Inflammatory macrophage (primary cell): ENCODE measurements at places on chromosomes 1 and 21.

DNA sequence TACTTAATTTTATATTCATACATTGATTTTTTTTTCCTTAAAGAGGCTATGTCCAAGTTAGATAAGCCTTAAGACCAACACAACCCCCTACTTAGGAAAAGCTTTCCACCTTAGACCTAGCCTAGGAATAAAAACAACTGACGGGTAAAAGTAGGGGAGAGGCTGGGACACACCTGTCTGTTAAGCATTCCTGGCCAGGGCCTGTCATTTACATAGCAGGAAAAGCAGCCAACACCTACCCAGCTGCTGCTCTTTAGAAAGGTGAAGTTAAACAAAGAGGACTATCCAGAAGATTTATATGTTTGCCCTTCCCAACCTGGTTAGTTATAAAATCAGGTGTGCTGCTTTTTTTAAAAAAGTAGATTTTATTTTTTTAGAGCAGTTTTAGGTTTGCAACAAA is 29.1 kb upstream of the SAMD13 start:
- no peak for DNase-seq

GRCh38 chr1:101300916-101301315 is 64.1 kb downstream of the S1PR1 start:
- no peak for DNase-seq

DNA sequence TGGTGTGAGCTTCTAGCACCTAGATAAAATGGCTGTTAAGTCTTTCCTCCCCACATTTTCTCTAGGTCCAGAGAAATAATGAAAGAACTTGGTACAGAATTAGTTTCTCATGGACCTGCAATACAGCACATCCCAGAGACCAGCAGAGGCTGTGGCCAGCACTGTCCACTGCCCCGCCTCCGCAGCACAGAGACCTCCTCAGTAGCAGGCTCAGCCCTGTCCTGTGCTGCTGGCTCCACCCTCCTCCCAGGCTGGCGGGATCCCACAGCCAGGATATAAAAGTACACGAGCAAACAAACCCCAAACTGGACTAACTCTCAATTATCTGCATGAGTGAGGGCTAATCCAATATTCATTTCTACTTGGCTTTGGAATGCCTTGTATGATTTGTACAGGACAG is 401.5 kb downstream of the RPS6KC1 start:
- DNase-seq = no peak

GRCh38 chr1:103266036-103266435 is 157.7 kb upstream of the COL11A1 start:
- no peak for DNase-seq
